ENCODE measurements at places on chromosomes 12 and 14.

DNA sequence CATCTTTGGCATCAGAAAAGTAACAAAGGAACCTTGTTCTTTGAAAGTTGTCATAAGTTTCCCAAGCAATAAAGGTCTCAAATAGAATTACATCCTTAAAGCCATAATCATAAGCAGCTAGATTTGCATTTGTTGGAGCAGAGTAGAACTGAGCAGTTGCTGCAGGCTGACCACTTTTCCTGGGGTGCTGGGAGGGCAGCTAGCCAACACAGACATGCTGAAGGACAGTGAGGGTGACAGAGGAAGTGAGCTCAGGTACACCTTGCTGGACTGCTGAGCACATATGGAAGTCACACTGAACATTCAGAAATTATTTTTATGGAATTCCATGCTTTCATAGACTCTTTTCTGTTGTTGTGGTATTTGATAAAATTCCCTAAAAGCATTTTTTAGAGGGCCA lies 66.2 kb downstream of the MARK3 start:
- no peak for DNase-seq

DNA sequence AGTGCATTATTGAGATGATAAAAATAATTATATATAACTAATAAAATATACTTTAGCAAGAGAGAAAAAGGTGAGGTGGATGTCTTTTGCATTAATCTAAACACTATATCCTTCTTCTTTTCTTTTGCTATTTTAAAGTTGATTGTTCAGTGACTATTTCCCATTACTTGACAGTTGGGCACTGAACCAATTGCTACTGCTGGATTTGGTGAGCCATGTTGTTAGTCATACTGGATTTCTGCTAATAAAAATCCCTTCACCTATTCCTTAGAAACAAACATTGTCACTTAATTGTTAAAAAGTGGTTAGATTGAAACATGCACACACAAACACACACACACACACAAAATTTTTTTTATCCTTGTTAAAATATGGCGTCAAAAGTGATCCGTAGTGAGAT lies 251.6 kb upstream of the ALG10 start:
- DNase-seq = no peak

DNA sequence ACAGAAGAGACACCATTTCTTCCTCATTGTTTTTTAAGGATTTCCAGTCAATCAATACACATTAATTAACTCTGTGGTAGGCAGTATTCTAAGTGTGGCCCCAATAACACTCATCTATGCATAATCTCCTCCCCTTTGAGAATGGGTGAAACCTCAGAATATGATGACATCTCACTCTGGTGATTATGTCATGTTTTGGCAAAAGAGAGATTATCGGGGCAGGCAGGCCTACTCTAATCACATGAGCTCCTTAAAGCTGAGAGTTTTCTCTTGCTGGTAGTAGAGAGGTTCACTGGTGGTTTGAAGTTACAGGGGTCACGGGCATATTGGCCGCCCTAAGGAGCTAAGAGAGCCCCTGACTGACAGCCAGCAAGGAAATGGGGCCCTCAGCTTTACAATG lies 7.1 kb upstream of the LGMN start:
- DNase-seq = no peak

GRCh38 chr14:38339696-38340095 lies 83.8 kb upstream of the CLEC14A start:
- no peak for DNase-seq

All from esophagus muscularis mucosa (tissue), 4 donors.